K562 (cell line): ENCODE measurements at places on chromosomes 11 and 22.

DNA sequence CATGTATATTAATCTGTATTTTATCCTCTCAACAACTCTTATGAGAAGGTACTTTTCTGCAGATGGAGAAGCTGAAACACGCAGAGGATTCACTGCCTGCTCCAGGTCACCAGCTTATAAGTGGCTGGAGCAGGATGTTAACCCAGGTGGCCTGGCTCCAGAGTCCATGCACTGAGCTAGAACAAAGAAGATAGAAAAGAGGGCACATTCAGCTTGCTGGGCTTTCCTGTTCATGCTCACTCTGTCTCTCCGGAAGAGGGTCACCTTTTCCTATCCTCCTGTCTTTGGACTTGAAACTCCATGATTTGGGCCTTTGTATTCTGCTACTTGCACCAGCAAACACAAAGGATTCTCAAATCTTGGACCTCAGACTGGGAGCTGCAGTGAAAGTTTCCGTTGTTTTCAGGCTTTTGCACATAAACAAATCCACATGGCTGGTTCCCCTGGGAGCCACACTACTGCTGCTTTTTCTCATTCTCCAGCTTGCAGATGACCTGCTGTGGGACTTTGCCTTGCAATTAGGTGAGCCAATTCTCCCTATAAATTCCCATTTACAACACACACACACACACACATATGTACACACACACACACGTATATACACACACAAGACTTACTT is 117.3 kb upstream of the GRK3 start:
- DNase-seq: peak; percentile 7

- DNase-seq: no peak
These were observed 4.0 kb downstream of the PAX6 start for GRCh38 chr11:31806928-31807798.

GRCh38 chr22:25661073-25661472 is 80.9 kb upstream of the MYO18B start:
- DNase-seq: no peak

- no peak for DNase-seq
These were observed 563 bp upstream of the PSMA1 start for GRCh38 chr11:14520747-14521151.

- DNase-seq: peak; percentile 41
These were observed 48.5 kb downstream of the WT1 start for GRCh38 chr11:32386770-32387377.

GRCh38 chr11:34537636-34538035 is 24.0 kb upstream of the ELF5 start:
- no peak for DNase-seq

DNA sequence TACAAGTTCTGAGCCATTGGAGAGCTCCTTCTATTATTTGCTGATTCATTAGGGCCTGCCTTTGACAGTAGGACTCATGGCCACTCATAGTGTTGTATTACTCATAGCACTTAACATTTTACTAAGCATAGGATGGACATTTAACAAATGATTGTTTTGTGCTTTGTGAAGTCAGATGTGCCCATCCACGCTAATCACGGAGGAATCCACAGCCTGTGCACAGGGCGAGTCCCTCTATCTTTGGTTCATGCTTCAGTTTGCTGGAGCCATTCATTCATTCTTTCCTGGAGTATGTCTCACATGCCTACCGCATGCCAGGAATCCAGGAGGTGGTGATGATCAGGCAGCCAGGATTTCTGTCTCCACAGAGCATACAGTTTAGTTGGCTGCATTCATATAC is 254.1 kb downstream of the NTM start:
- no peak for DNase-seq

- no peak for DNase-seq
These were observed 635 bp downstream of the PRR5 start for GRCh38 chr22:44702479-44703198.

DNA sequence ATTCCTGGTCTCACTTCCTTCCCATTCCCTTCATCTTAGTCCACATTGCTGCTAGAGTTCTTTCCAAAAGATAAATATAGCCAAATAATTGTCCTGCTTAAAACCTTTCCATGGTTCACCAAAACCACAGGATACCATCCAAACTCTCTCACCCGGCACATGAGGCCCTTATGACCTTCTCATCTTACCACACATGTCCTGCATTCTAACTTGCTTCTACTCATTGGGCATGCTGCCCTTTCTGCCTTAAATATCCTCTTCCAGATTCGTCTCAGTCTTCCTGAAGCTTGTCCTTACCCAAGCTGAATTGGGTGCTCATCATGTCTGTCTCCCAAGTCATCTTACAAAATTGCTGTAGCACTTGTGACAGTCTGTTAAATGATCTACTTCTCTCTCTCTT is 114.9 kb downstream of the MPPED2 start:
- DNase-seq: no peak

DNA sequence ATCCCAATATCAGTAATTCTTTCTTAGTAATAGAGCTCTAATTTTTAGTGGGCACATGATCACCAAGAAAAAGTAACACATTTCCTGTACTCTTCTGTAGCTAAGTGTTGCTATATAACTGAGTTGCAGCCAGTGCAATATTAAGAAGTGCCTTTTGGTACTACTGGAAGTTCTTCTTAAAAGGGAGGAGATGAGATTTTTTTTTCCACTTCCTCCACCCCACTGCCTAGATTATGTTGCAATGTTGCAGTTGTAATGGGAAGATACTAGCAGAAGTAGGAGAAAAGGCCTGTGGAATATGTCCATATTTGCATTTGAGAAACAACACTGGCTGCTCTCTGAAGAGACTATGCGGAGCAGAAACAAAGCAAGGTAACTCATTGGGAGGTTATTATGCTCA is 280.6 kb upstream of the ANO5 start:
- no peak for DNase-seq

- no peak for DNase-seq
These were observed 5.6 kb downstream of the LIPT2 start for GRCh38 chr11:74487875-74488274.

GRCh38 chr11:131074573-131074972 is 158.3 kb upstream of the SNX19 start:
- DNase-seq: no peak

DNA sequence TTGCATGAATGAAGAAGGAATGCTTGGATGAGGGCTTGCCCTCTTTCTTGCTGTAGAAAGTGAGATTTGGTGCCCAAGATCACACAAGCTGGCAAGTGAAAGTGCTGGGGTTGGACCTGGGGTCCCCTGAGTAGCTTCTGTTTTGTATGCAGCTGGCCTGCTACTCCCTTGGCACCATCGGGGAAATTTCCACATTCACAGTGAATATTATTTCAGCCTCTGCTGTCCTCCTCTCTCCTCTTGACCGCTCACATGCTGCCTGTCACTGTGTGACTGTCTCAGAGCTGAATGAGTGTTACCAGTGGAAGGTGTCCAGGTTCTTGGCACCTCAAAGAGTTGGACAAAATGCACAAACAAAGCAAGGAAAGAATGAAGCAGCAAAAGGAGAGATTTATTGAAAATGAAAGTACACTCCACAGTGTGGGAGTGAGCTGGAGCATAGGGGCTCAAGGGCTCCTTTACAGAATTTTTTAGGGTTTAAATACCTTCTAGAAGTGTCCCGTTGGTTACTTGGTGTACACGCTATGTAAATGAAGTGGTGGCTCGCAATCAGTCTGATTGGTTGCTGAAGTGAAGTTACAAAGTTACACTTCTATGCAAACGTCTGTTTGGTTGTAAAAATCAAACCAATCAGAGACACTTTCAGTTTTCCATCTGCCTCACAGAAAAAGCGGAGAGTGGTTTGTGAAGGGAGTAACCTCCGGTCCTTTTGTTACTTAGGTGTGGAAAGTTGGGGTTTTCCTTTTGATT is 87.4 kb downstream of the DEPDC5 start:
- no peak for DNase-seq

GRCh38 chr22:48485149-48486133 is 1342.2 kb downstream of the BRD1 start:
- DNase-seq: no peak
